Hepatocyte (in vitro differentiated cells): ENCODE measurements at places on chromosomes 6 and 20. TPM values are rescaled to one million over a fixed set of nuclear protein-coding genes. Genes with fewer than 3 reads are reported as not detected.
A peak's percentile ranks its signal among the peaks of the same experiment; 100 is the strongest.

The TUBB2A gene
- total RNA-seq: 97.2 and 115 TPM in 2 replicates

- H3K4me3 ChIP-seq: no peak overlapping the region
- no peaks in the 10 kb centered on the region for H3K36me3 ChIP-seq
- H3K27ac ChIP-seq: no peak overlapping the region
Measured at GRCh38 chr20:4886771-4887527, 114.4 kb downstream of the SLC23A2 start.

The PKIB gene
- total RNA-seq: 144 and 172 TPM in 2 replicates

The WRNIP1 gene
- total RNA-seq: 47.6 TPM in 2 replicates

DNA sequence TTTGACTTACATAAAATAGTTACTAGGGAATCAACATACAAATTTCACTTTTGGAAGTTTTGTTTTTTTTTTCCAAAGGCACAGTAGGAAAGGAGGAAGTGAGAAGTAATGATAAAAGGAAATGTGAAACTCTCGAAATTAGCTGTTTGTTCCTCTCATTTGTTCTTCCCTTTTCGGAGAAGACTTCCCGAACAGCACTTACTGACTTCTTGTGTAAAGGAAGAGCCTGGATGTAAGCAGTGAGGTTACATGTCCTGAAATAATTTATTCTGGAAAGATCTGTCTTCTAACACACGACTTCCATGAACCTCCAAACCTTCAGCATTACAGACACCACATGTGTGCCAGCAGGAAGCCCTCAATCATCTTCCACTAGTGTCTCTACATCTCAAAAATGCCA lies 59.1 kb downstream of the KIF16B start:
- H3K4me3 ChIP-seq: no peak overlapping the region
- no peaks in the 10 kb centered on the region for H3K27me3 ChIP-seq
- H3K4me1 ChIP-seq: no peaks in the 10 kb centered on the region

GRCh38 chr20:37726971-37727956 lies 33.4 kb downstream of the CTNNBL1 start:
- no peak overlapping the region for H3K4me3 ChIP-seq
- H3K4me1 ChIP-seq: peaks cover 22% of the 10 kb centered on the region

DNA sequence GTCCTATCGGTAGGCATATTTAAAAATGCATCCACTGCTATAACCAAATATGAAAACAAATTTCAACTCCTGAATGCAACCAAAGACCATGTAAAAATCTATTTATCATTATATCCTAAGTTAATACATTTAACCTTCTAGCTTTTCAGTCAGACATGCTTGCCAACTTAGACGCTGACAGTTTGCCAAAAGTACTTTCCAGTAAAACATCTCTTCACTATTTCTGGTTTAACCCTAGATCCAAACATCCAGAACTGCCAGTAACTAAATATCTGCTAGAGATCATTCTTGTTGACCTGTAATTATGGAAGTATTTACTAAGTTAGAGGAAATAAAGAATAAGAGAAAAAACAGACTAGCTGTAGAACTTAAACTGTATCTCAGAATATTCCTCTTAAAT lies 210.2 kb upstream of the THEMIS start:
- no peak overlapping the region for H3K27ac ChIP-seq
- H3K4me3 ChIP-seq: no peak overlapping the region
- H3K36me3 ChIP-seq: no peaks in the 10 kb centered on the region

DNA sequence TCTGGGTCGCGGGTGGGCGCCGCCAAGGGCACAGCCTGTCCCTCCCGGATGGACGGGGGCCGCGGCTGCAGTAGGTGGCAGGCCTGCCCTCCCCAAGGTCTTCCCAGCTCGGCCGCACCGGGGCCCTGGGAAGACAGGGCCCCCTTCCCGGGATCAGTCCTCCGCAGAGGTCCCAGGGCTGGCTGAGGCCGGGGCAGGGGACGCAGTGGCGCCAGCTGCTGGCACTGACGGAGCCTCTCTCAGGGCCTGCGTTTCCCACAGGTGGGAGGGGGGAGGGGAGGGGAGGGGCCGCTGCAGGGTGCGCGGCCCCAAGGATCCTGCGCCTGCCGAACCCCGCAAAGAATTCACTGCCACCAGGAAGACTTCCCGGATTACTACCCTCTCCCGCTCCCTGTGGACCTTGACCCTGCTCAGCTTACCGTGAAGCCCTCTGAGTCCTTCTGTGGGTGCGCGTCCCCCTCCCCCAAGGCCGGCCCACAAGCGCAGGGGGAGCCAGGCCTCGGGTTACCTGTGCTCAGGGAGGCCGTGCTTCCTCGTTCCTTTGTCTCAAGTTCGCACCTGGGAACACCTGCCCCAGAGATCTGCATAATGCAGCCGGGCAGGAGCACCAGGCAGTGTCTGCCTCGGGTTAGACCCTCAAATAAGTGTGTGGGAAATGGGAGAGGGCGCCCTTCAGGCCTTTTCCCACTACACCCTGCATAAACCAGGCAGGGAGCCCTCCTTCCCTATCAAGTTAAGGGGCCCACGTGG lies 5.1 kb downstream of the LZTS3 start:
- no peaks in the 10 kb centered on the region for H3K27me3 ChIP-seq
- no peak overlapping the region for H3K4me3 ChIP-seq
- H3K27ac ChIP-seq: peak overlapping the region; percentile 90
- DNase-seq: peak; percentile 87
- peaks cover 23% of the 10 kb centered on the region for H3K4me1 ChIP-seq

DNA sequence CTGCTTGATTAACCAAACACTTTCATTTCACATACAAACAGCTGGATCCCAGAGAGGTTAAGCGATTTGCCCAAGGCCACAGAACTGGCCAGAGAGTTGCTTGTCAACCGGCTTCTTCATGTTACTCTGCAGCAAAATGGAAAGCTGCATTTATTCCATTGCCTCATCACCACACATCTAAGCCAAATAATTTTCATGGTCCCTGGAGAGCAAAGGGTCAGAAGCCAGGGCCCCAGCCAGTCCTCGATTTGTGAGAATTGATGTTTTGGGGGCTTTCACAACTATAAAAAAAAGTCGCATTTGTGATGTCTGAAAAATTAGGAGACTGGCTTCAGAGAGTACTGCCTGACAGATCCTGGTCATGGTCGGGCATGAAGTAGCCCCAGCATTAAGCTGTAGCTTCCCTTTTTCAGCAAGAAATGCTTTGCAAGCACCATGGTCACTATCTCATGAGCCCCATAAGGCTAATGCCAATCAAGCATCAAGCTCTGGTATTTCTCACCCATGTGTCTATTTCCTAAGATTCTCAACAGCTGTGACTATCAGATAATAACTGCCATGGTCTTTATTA lies 95.8 kb downstream of the BANF2 start:
- H3K36me3 ChIP-seq: no peaks in the 10 kb centered on the region
- H3K27me3 ChIP-seq: no peaks in the 10 kb centered on the region
- no peaks in the 10 kb centered on the region for H3K4me1 ChIP-seq
- peak overlapping the region; percentile 38 for H3K27ac ChIP-seq
- DNase-seq: no peak
